Testis (tissue), 5 donors: ENCODE measurements at places on chromosomes 13 and 19. TPM values are rescaled to one million over a fixed set of nuclear protein-coding genes. Genes with fewer than 3 reads are reported as not detected.

The CRTC1 gene
- polyA plus RNA-seq, result 15.6 TPM

The GRAMD1A gene
- 62.8 TPM for polyA plus RNA-seq

The RAVER1 gene
- polyA plus RNA-seq, result 32.3 TPM

The NOVA2 gene
- 3.1 TPM for polyA plus RNA-seq

The DCT gene
- 2.1 TPM for polyA plus RNA-seq

The LAIR1 gene
- 13.4 TPM for polyA plus RNA-seq

The REEP6 gene
- 386 TPM for polyA plus RNA-seq

The ZNF560 gene
- polyA plus RNA-seq, result 8.0 TPM

The EGLN2 gene
- polyA plus RNA-seq, result 489 TPM

The IZUMO4 gene
- polyA plus RNA-seq, result 796 TPM

The MISP3 gene
- polyA plus RNA-seq, result 0.76 TPM

The TMEM147 gene
- 146 TPM for polyA plus RNA-seq

The RUBCNL gene
- polyA plus RNA-seq, result 36.2 TPM

The KCNN1 gene
- 4.4 TPM for polyA plus RNA-seq

The PABPC3 gene
- polyA plus RNA-seq, result 66.0 TPM

The MIDN gene
- 30.3 TPM for polyA plus RNA-seq

The LIN37 gene
- polyA plus RNA-seq, result 24.8 TPM

The C1QTNF9B gene
- polyA plus RNA-seq, result 2.2 TPM

The LRRC63 gene
- 7.0 TPM for polyA plus RNA-seq

The GRK1 gene
- 0.55 TPM for polyA plus RNA-seq

The IGFLR1 gene
- polyA plus RNA-seq, result 9.9 TPM

The PROSER3 gene
- 75.9 TPM for polyA plus RNA-seq

The FGF21 gene
- polyA plus RNA-seq, result not detected

The OR7A17 gene
- not detected for polyA plus RNA-seq

The OVOL3 gene
- polyA plus RNA-seq, result 2.6 TPM

The LYPD3 gene
- polyA plus RNA-seq, result 1.3 TPM

The ANO8 gene
- 4.5 TPM for polyA plus RNA-seq

The DAND5 gene
- polyA plus RNA-seq, result 0.16 TPM

The ALOX5AP gene
- polyA plus RNA-seq, result 13.4 TPM

The CPB2 gene
- polyA plus RNA-seq, result not detected

The GARIN5A gene
- 126 TPM for polyA plus RNA-seq

The PRRG2 gene
- 3.0 TPM for polyA plus RNA-seq
